Stimulated activated CD8-positive, alpha-beta memory T cell treated with anti-CD3 and anti-CD28 coated beads, Interleukin-7, amount 100 ng/mL, for 1 hour (primary cell): ENCODE measurements at places on chromosomes 2 and 18.

DNA sequence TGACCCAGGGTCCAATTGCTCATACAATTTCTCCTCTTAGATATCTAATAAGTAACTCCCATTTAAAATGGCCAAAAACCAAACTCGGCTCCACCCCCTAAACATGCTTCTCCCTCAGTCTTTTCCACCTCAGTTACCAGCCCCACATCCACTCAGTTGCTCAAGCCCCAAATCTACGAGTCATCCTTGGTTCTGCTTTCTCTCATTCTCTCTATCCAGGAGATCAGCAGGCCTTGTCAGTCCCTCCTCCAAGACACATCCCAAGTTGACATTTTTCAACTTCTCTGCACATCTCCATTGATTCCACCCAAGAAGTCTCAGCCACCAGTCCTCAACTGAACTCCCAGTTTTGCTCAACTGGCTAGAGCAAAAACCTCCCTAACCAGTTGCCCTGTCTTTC, 40.5 kb upstream of the RTN4 start:
- no peak for DNase-seq

GRCh38 chr2:11805920-11806319, 59.5 kb downstream of the LPIN1 start:
- no peak for DNase-seq

- DNase-seq: no peak
These were observed 316.8 kb downstream of the PAX3 start for GRCh38 chr2:221981912-221982470.

GRCh38 chr2:88866756-88867155, 175.3 kb downstream of the RPIA start:
- DNase-seq: no peak

GRCh38 chr2:234032279-234032856, 18.1 kb upstream of the SPP2 start:
- no peak for DNase-seq

- no peak for DNase-seq
These were observed 247.9 kb upstream of the SYT4 start for GRCh38 chr18:43525169-43525568.

GRCh38 chr18:48385596-48385995, 23.6 kb downstream of the ZBTB7C start:
- DNase-seq: no peak

DNA sequence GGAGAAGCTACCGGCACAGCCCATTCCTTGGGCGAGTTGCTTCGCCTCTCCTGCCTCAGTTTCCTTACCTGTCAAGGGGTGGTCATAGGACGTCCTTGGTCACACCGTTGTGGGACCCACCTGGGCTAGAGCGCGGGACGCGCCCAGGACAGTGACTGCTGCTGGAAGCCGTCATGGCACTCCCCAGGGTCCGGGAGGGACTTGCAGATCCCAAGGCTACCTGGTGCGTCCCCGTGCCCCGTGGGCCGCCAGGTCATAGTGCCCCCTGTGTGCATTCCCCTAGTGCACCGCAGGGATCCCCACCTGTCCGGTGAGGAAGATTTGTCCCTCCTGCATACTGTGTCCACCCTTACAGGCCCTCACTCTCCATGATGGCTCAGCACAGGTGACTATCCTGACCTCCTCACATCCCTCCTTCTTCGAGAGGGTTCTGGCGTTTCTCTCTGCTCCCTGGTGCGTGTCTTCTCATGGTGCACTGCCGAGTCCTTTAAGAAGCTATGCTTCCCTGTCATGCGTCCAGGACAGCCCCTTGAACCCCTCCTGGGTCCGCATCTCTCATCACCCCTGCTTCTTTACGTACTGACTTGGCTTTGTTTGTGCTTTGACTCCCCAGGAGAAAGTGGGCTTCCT, 886 bp upstream of the STK25 start:
- no peak for DNase-seq

DNA sequence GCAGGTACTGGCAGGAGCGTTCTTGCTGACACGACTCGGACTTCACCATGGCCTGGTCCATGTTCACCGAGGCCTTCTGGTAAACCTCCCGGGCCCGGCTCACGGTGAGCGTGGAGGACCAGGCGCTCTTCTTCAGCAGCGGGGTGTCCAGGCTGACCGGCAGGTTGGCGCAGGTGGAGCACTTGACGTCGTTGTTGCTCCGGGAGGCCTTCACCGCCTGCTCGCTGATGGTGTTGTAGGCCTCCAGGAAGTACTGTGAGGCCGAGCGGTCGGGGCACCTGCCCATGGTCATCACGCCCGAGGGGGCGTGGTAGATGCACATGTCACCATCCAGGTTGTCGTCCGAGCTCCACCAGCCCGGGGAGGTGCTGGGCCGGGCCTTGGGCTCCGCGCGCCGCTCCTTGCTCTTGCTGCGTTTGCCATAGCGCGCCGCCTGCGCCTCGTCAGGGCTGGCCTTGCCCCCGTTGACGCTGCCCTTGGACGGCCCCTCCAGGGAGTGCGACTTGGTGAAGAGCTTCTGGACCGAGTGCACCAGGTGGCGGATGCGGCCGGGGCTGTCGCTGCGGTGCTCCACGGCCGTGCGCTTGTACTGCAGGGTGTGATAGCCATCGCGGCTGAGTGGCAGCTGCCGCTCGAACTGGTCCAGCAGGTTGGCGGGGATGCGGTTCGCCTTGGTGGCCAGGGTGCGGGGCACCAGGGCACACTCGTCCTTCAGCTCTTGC, 429.3 kb downstream of the TGIF1 start:
- DNase-seq: no peak

- DNase-seq: no peak
These were observed 5.6 kb downstream of the C2orf74 start for GRCh38 chr2:61167579-61167978.

- DNase-seq: no peak
These were observed 1246.6 kb upstream of the LRRTM1 start for GRCh38 chr2:81551040-81551634.

- DNase-seq: no peak
These were observed 65.6 kb upstream of the SCN1A start for GRCh38 chr2:166193407-166193806.

DNA sequence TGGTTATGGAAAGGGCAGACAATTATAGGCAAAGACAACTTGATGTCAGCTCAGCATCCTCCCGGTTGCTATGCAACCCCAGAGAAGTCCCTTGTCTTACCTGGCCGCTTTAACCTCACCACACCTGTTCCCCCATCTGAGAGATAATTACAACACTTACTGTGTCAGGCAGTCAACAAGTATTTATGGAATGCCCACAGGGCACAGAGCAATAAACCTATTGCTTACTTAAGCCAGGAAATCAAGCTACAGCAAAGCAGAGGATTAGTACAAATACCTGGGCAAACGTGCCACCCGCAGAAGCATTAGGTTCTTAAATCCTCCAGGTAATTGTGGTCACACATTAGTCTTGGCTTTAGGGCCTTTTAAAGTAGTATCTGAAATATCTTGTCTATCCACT, 320.4 kb upstream of the REV1 start:
- no peak for DNase-seq

DNA sequence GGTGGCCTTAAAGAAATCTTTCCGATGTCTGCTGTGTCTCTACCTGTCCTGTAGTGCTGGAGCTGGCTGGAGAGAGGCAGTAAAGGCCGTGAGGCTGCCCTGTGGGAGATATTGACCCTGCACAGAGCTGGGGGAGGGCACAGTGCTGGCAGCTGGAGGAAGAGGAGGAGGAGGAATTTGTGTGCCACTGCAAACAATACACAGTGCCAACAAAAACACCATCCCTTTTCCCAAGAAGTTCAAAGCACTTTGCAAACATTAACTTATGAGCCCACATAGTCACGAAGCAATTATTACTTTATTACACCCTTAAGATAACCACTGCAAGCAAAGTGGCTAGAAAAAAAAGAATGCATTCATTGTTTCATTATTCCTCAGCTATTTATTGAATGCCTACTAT, 45.0 kb upstream of the CYTIP start:
- DNase-seq: no peak

- no peak for DNase-seq
These were observed 177.9 kb downstream of the DNAH6 start for GRCh38 chr2:84694088-84694622.
